Stimulated activated CD4-positive, alpha-beta T cell treated with anti-CD3 and anti-CD28 coated beads, Interleukin-12 subunit alpha, Interleukin-12 subunit beta, amount 100 ng/mL, for 24 hours (primary cell): ENCODE measurements at places on chromosomes 16 and 17.

- no peak for DNase-seq
Measured at GRCh38 chr17:75087558-75088453, at the start of gene SLC16A5. TSS of gene SLC16A5 (plus strand) at chr17:75087954. CDS start at chr17:75093637, 5,683 bp downstream.

GRCh38 chr16:87976665-87977064 lies 25.4 kb downstream of the BANP start:
- no peak for DNase-seq

DNA sequence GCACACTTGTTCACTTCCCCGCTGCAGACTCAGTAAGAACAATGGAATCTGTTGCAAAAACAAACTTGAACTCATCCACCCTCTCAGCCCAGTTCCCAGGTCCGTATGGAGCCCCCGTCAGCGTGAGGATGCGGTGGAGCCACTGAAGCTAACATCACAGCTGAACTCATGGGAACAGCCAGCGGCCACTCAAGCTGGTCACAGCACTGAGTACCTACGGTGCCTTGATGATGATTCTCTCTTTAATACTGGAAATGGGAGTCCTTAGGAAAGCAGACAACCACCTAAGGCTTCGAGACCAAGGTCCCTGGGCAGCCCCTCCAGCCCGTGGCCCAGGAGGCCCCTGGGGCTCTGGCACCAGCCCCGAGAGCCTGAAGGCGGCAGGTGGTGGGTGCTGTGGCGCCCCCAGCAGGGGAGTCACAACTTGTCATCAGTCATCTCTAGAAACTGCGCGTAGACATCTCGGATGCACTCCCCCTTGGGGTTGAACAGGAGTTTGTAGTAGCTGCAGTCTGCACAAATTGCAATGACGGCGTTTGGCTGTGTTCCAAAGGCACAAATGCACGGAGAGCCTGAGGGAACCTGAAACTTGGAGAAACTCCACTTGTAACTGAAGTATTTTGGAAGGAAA lies 31.0 kb upstream of the RHOT1 start:
- no peak for DNase-seq

DNA sequence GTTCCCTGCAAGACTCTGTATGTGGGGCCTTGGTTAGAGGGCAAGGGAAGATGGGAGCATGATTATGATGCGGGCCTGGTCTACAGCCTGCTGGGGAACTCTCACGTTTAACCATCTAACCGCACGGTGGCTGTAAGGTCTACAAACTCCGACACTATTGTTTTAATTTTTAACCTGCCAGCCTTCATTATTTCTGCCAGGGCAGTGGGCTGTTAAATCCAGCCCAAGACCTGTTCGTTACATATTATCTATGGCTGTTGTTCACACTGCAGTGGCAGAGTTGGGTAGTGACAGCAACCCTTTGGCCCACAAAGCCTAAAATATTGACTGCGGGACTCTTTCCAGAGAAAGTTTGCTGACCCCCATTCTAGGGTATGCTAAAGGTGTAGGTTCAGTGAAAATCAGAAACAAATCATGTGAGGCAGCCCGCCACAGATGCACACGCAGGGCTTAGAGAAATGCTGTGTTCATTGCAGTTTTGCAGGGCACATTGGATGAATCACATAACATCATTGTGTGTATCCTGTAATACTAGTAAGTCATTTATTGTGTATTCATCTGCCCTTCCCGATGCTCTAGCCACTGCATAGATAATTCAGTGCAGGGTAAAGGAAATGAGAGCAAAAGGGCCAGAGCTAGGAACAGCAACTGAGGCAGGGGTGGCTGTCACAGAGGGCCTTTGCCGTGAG lies 14.3 kb downstream of the SNX29 start:
- DNase-seq, result no peak

- DNase-seq, result no peak
Measured at GRCh38 chr16:11408216-11408615, 63.0 kb downstream of the RMI2 start.

- no peak for DNase-seq
Measured at GRCh38 chr16:89598199-89598598, 15.2 kb upstream of the DPEP1 start.

GRCh38 chr16:67210069-67210937 lies 11.4 kb downstream of the ELMO3 start:
- DNase-seq, result no peak

GRCh38 chr16:2698103-2698870 lies 16.0 kb downstream of the KCTD5 start:
- DNase-seq, result no peak

DNA sequence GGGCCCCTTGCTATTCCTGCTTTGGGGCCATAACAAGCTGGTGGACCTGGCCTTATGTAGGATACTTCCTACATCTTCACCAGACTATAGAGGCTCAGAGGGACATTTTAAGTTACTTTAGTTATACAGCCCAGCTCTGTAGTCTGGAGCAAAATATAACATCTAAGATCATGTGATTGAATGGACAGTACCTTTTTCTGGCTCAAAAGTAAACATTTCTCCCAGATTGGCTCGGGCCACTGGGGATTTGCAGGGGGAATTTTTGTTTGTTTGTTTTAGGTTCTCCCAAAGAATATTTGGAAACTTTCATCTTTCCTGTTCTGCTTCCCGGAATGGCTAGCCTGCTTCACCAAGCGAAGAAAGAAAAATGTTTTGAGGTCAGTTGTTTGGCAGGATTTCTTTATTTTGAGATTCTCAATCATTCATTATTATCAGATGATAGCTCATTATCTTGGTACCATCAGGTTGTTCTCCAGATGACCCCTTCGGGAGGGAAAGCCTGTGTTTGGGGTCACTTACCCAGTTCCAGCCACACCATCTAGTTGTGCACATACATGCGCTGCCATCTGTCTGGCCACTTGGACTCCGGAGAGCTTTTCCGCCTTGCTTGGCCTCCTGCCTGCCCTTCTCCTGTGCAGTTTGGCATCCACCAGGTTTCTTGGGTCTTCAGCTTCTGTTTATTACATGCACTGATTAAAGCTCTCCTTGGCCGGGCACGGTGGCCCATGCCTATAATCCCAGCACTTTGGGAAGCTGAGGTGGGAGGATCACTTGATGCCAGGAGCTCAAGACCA lies 17.2 kb downstream of the IQCK start:
- no peak for DNase-seq

GRCh38 chr16:58843675-58844074 lies 109.6 kb upstream of the GOT2 start:
- no peak for DNase-seq

DNA sequence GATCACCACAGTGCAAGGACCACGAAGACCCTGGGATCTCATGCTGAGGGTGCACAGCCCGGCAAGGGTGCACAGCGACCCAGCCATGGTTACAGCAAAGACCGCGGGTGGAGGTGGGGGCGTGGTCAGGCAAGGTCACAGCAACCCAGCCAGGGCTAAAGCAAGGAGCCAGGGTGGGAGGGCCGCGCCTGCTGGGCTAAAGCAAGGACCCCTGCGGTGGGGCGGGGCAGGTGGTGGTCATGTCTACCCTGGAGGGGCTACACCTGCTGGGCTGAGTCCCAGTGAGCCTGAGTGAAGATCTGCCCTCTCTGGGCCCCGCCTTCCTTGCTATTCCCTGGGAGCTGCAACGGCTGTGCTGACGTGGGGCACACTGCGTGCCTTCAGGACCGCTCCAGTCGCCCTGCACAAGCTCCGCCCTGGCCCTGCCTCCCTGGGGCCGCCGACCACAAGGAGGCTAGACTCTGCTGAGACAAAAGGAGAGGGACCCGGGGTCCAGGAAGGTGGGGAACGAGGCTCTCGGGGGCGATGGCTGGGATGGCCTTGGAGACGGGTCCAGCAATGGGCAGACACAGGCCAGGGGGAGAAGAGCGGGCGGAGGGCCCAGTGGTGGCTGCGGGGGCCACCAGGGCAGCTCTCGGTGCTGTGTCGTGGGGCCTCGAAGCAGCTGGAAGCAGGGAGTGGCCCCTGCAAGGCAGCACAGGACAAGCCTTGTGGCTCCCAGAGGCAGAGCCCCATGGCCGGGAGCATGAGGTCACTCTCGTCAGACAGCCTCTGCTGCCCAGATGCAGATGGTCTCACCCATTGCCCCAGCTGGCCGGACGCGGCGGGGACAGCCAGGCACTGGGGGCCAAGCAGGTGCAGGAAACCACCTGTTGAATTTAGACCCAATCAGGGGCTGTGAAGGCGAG lies 52.8 kb downstream of the CBFA2T3 start:
- DNase-seq, result no peak

DNA sequence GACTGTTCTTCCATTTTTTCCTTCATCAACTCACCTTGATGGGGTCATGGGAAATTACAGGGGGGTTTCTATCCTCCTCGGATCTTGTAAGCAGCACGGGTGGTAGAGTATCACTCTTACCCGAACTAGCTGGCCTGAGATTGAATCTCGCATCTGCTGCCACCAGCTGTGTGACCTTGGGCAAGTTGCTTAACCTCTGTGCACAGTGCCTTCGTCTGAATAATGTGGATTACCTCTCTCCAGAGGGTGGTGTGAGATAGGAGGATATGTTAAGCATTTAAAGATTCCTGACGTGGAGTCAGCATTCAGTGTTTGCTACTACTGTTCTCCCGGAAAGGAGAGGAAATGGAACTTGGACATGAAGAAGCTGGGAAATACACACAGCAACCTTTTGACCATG lies 24.4 kb downstream of the LASP1 start:
- DNase-seq, result no peak

DNA sequence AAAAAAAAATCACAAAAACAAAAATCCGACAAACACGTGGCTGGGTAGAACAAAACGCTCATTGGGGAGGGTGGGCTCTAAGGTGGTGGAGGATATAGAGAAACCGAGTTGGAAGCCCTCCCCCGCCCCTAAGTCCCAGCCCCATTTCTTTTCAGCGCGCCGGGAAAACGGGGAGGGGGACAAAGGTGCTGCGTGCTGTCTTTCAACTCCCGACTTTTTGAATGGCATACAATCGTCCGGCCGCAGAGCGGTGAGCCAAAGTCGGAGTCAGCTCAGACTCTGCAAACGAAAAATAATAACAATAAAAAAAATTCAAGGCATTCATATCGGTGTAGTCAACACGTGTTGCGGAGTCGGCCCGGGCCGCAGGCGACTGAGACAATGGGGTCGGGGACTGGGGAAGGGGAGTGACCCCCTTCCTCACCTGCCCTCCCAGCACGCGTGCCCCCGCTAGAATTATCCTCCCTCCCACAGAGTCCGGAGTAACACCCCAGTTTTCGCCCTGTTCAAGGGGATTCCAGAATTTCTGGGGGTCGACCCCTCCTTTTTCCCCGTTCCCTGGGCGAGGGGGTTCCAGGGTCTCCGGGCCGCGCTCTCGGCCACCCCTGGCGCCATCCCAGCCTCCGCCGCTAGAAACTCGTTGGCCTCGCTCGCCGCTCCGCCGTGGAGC lies 1.7 kb upstream of the IGF2BP1 start:
- no peak for DNase-seq

- no peak for DNase-seq
Measured at GRCh38 chr17:71334048-71334751, 786.6 kb upstream of the SOX9 start.

DNA sequence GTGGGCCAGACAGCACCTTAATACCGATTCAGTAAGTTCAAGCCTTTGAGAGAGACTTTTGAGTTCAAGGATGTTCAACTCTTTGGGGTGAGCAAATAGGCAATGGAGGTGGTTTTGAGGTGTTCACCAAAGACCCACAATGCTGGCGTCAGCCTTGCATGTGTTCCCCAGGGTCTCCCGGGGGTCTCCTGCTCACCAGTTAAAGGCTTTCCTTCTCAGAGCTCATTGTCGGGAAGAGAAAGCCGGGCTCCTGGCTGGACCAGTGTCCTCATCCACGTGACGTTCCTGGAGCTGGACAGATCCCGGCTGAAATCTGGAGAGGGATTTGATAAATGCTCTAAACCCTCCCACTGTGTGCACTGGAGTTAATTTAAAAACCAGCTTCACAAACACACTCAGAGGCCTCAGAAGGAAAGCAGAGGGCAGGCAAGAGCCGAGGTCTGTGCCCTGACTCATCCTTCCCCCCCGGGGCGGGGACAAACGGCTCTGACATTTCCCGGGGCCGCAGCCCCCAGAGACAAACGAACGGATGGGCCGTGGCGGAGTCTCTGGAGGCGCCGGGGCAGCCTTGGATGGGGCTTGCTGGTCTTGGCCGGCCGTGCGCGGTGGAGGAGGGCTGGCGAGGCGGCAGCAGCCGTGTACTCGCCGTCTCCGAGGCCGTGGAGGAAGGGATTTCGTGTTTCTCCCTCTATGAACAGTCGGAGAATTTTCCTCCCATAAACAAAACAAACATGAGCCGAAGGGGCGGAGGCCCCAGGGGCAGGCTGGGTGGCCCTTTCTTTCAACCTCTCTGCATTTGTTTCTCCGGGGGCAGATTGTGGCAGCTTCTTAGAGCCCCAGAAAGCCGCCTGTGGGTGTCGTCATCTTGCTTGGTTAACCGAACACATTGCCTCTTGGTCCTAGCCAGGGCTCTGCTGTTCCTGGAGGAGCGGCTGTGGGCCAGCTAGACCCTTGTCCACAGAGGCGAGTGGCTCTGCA lies 94.2 kb downstream of the NTN1 start:
- peak; percentile 5 for DNase-seq

DNA sequence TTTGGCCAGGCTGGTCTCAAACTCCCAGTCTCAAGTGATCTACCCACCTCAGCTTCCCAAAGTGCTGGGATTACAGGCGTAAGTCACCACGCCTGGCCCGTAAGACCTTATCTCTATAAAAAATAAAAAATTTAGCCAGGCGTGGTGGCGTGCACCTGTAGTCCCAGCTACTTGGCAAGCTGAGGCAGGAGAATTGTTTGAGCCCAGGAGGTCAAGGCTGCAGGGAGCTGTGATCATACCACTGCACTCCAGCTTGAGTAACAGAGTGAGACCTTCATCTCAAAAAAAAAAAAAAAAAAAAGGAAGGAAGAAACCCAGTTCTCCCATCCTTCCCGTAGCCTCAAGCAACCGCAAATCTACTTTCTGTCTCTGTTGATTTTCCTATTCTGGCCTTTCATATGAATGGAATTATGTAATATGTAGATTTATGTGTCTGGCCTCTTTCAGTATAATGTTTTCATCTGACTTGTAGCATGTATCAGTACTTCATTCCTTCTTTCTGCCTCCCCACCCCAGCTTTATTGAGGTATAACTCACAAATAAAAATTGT lies 11.2 kb downstream of the CASC3 start:
- DNase-seq, result no peak

- DNase-seq, result no peak
Measured at GRCh38 chr16:53775821-53776431, 72.0 kb downstream of the FTO start.

DNA sequence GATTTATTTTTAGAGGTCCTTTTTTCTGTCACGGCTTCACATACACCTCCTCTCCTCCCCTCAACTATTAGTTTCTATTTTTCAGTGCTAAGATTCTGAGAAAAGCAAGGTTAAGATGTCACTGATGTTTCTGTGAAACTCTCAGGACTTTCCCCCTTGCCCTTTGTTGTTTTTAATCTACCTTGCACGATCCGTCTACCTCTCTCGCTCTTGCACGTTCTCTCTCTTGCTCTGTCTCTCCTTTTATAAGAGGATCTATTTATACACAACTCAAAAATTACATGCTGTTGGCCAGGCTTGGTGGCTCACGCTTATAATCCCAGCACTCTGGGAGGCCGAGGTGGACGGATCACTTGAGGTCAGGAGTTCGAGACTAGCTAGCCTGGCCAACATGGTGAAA lies 43.6 kb downstream of the RPA1 start:
- DNase-seq, result no peak
